DMS79 (cell line): ENCODE measurements at places on chromosomes 2 and 18.

DNA sequence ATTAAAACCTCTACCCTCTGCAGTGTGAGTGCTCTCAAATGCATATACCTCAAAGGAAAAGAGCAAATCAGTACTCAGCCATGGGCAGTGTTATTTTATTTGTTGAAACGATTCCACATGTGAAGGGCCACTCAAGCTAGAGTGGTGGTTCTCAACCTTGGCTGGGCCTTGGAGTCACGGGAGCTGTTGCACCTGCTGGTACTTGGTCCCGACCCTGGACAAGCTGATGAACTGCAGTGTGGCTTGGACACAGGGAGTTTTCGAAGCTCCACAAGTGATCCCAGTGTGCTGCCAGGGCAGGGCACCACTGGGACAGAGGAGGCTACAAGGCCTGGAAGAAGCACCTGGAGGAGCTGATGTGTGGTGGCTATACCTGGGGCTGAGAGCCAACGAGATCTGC lies 19.7 kb downstream of the GNLY start:
- peak; percentile 98 for DNase-seq

DNA sequence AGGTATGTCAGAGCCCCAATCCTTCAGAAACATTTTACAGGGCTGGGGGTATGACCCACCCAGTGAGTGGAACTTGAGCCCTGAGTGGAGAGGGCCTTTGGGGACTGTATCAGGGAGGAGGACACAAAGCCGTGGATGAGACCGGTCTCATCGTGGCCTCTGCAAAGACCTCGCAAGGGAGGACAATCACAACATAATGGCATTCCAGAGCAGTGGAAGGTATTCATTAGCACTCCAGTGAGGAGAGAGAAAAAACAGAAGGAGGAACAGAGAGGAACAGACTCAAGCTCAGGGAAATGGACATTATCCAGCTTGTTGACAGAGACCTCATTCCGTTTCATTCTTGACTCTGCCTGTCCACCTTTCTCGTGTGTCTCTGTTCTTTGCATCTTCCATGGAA lies 38.8 kb upstream of the CTAGE1 start:
- DNase-seq = no peak

GRCh38 chr18:49739275-49739674 lies 74.1 kb downstream of the ACAA2 start:
- DNase-seq = no peak

GRCh38 chr2:30792521-30792920 lies 14.7 kb downstream of the CAPN13 start:
- no peak for DNase-seq

DNA sequence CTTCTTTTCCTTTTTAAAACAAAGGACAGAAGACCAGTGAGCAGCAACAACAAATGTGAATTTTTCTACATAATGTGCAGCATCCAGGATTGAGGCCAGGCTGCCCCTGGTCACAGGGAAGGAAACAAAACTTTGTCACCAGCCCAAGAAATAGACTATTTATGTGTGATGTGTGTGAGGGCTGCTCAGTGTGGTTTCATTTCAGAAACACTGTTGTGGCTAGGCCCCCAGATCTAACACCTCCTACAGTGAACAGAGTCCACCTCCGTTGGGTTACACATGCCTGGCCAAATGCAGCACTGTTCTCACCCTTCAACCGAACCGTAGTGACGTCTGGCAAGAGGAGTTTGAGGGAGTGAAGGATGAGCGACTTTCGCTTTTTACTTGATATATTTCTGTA lies 146.3 kb upstream of the RIOK3 start:
- no peak for DNase-seq

DNA sequence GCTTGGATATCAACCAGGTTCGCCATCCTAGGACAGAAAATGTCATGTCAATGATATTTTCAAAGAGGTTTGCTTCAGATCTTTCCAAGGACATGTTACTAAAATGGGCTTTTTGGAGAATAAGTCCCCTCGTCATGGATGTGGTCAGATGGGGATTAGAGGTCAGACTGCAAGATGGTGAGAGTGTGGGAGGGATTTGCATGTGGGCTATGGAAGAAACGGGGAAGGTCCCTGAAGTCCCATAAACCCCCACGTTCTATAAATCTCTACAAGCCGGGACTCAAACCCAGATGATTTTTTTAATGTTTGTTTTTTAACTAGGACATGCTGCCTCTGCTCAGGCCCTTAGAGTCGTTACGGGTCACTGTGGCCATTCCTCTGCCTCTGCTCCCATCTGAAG lies 37.7 kb upstream of the IGFBP5 start:
- no peak for DNase-seq

- no peak for DNase-seq
Observed at GRCh38 chr2:166184789-166185188, 57.0 kb upstream of the SCN1A start.

- DNase-seq = no peak
Observed at GRCh38 chr2:104746299-104746698, 107.6 kb upstream of the POU3F3 start.

DNA sequence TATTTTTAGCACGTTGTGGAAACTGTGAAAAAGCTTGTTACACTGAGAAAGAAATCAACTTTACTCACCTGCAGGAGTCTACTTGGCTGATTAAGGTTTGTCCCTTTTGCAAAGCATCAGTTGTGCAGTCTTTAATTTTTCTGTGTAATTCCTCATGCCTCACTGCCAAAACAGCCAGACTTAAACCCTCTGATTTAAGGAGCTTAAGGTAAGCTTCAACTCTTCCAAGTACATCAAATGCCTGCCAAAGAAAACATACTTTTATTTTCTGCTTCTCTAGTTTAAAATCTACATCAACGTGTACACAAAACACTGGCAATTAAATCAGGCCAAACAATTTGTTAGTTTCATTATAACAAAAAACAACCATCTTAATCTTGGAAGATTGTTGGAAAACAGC lies 98.0 kb upstream of the TTN start:
- DNase-seq = no peak

DNA sequence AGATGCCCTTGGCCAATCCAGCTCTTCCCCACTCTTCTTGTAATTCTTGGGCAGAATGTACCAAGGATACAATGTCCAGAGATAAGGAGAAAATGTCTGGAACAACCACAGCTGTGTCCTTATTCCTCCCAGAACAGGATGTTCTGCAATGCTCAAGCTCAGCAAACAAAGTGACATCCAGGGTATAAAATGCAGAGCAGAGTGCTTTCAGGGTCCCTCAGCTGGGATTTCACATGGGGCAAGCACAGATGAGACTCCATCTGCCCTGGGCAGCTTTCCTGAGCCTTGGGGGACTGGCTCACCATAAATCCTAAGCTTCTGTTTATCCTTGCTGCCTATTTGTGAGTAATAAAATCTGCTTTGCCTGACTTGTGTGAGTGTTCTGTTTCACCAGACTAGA lies 127.4 kb downstream of the VAPA start:
- DNase-seq = no peak

DNA sequence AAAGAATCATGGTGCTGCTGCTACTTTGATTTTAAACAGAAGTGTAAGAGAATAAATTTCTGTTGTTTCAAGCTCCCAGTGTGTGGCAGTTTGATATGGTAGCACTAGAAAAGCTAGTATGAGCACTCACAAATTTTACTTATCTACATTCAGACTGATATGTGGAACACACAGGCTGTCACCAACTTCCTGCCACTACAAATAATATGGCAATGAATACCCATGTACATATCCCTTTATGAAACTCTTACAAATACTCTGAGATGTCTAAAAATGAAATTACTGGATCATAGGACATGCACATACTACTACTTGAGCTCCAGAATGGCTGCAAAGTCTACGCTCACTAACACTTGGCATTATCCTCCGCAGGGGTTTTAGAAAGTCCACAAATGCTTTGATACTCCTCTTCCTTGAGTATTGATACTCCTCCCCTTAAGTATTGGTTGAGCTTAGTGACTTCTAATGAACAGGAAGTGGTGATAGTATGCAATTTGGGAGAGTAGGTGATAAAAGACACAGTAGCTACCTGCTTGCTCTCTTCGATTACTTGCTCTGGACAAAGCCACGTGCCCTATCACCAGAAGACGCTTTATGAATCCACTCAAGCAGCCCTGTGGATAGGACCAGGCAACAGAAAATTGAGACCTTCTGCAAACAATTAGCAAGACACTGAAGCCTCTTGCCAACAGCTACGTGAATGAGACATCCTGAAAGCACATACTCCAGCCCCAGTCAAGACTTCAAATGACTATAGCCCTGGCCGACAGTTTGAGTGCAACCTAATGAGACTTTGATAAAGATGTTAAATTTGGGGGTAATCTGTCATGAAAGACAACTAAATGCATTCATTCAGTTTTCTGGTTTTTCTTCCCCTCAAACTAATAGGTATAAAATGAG lies 35.4 kb downstream of the FBXO11 start:
- DNase-seq = no peak

DNA sequence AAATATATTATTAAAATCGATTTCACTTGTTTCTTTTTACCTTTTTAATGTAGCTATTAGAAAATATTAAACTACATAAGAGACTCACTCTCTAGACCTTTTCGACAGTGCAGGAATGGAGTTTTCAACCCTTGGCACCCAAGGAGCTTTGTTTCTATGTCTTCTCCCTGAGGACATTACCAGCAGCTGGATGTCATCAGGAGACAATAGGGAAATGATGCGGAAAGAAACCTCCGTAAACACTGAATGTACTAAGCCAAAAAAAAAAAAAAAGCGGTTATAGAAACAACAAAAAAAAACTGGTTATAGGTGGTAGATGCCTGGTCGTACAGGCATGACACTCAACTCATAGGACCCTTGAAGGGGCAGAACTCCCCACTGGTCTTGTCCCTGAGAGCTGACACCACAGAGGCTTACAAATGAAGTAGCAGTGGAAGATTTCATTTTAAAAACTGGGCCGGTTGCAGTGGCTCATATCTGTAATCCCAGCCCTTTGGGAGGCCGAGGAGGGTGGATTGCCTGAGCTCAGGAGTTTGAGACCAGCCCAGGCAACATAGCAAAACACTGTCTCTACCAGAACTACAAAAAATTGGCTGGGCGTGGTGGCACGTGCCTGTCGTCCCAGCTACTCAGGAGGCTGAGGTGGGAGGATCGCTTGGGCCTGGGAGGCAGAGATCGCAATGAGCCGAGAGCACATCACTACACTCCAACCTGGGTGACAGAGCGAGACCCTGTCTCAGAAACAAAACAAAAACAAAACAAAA lies 23.8 kb downstream of the THAP4 start:
- DNase-seq = no peak

- no peak for DNase-seq
Observed at GRCh38 chr2:12587729-12588522, 128.8 kb upstream of the TRIB2 start.

DNA sequence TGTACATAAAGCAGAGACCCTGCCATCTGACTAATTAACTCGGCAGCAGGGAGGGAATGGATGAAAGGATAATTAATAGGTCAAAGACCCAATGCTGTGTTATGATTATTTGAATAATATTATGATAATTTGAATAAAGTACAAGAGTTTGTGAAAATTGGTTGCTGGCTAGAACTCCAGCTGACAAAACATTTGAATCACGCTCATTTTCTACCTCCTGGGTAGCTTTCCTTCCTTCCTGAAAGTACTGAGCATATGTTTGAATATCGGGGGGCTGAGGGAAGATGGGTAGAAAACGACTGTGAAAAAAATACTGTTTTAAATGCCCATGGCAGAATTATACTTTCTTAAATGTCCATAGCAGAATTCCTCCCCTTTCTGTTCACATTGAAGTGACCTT lies 243.6 kb upstream of the RBMS1 start:
- no peak for DNase-seq

DNA sequence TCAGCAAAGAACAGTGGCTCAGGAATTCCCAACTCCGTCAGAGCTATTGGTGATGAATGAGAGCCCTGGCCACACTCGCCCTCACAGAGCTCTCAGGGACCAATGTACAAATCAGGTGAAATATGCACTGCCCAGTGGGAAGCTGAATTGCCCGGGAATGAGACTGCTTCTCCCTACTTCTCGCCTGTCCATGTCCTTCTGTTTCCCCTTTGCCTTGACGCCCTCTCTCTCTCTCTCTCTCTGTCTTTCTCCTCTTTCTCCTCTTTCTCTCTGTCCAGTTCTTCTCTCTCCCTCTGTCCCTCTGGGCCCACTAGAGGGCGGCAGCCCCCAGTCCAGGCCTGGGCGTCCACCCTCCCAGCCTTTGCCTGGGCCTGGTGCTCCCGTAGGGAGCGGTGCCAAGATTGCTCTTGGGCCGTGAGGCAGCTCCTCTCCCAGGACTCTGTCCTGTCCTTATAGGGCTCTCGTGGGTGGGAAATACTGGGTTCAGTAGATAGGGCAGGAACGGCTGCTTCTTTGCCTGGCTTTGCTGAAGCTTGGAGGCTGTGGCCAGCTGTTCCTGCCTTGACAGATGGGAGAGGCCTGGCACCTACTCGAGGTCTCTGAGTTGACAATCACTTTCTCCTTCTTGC lies 28.4 kb upstream of the PUM2 start:
- DNase-seq = no peak

DNA sequence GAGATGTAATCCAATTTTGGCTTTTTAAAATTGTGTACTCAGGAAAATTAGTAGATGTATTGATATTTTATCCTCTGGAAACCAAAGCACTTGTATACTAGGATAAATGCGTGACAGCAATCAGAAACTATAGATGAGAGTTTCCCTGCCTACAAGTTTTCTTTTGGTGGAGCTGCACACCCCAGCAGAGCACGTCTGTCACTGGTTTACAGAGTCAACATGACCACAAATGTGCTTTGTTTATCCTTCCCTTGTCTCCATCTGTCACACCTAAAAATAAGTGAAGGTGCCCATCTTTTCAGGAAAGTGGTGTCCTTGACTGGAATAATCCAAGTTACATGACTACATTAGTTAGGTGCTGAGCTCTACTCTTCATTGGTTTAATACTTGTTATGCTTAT lies 210.4 kb upstream of the DSEL start:
- no peak for DNase-seq

DNA sequence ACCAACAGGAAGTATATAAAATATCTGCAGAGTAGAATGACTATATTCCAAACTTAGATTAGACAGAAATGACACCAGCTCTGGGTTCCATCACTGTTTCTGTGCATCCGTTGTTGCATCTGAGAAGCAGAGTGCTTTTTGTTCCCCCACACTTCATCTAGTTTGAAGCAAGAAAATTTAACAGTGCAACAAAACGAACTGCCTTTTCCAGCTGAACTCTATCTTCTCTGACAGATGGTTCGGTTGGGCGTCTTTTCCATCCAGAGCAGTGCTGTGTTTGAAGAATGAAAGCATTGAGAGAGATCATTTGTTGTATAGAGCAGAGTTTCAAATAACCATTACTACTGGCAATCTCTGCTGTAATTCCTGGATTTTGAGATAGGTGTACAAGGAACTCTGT lies 757.5 kb downstream of the DPP10 start:
- no peak for DNase-seq

DNA sequence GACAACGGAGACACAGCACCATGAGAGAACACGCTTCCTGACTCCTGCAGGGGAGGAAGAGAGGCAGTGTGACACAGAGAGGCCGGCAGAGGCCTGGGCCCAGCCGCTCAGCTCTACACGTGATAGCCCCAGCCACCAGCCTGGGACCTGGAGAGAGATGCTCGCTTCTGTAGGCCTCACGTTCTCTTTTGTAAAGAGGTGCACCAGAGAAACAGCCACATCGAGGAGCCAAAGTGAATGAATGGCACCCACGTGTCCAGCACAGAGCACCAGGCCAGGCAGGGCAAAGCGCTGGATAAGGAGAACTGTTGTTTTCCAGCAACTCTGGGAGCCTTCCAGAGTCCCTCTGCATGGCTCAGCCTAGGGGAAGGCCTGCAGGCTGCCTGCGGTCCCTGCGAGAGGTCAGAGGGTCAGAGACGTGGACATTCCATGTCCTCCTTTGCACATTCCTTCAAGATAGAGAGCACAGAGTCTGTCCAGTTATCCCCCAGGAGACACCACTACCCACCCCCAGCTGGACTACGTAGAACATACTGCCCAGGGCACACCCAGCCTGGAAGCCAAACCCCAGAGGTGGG lies 14.2 kb downstream of the LIMS2 start:
- DNase-seq = no peak
